AG04450 (cell line): ENCODE measurements at places on chromosomes 3 and 15. TPM values are rescaled to one million over a fixed set of nuclear protein-coding genes. Genes with fewer than 3 reads are reported as not detected.

GOLGA8G gene
- polyA plus RNA-seq = not detected in 2 replicates

GRCh38 chr3:129442947-129443346, 2.9 kb downstream of the IFT122 start:
- no peak for DNase-seq

DNA sequence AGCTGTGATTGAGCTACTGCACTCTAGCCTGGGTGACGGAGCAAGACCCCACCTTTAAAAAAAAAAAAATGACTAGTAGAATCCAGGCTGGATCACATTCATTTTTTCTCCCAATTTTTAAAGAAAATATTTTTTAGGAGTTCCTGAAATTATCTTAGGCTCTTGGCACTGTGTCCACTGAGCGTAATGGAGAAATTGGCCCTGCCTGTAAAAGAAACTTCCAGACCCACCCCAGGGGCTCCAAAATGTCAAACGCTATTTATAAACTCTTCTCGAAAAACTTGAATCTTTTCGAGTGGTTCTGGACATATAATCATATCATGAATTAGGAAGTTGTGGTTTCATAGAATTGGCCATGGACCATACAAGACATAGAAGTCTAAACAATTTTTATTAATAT, 300.2 kb upstream of the RGMA start:
- DNase-seq = no peak

GRCh38 chr3:144033240-144033589, 61.6 kb downstream of the DIPK2A start:
- DNase-seq = no peak

DNA sequence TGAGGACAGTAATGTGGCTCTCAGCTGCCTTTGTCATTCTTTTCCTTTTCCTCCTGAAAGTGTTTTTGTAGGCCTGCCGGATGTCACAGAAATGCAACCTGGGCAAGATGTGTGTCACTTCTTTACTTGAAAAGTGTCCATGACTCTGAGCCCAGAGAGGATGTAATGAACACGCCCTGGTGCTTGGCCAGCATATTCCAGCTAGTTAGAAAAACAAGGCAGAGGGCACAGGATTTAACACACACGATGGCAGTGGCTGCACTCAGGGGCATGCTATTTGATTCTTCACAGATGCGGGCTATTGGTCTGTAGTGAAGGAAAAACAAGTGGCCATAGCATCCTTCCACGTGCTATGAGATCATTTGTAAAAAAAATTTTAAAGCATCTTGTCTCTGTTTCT, 30.3 kb upstream of the PTX3 start:
- DNase-seq = no peak

- no peak for DNase-seq
Measured at GRCh38 chr3:193744822-193745684, 152.0 kb downstream of the OPA1 start.

CLDN18 gene
- not detected in 2 replicates for polyA plus RNA-seq

- DNase-seq = no peak
Measured at GRCh38 chr15:70323111-70323851, 225.6 kb upstream of the TLE3 start.

- no peak for DNase-seq
Measured at GRCh38 chr3:81554801-81555200, 206.6 kb downstream of the GBE1 start.

DNA sequence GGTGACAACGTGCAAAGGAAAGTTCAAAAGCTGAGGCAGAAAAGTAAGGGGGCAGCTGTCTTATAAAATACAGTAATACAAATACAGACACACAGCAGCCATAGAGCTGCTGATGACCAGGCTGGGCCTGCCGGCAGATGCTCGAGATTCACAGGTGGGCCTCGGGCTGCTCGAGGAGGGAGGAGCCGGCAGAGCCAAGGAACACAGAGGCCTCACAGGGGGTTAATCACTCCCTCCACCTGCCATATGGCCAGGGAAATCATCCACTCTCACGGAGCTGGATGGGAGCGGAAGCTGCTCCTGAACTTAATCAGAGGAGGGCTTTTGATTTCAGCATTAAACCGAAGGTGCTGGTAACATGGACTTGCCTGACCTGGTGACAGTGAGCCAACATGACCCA, 29.6 kb upstream of the MGLL start:
- DNase-seq = no peak

DNA sequence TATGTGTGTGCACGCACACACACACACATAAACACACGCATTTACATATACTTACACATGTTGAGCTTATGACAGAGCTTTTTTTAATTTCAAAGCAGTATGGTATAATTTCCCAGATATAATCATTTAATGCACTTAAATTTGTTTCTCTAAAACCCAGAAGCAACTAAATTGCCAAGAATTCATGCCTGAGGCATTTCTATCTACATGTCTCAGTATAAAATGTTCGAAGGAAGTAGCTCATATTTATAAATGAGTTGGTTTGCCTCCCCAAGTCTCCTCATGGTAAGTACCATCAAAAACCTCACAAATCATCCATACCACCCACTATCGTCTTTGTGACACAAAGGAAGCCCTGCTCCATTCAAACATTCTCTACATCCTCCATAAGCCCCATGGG, 130.6 kb downstream of the RPL22L1 start:
- no peak for DNase-seq

- DNase-seq = no peak
Measured at GRCh38 chr3:193773266-193774220, 180.5 kb downstream of the OPA1 start.

FANCD2OS gene
- not detected in 2 replicates for polyA plus RNA-seq

C3orf20 gene
- not detected in 2 replicates for polyA plus RNA-seq

DNA sequence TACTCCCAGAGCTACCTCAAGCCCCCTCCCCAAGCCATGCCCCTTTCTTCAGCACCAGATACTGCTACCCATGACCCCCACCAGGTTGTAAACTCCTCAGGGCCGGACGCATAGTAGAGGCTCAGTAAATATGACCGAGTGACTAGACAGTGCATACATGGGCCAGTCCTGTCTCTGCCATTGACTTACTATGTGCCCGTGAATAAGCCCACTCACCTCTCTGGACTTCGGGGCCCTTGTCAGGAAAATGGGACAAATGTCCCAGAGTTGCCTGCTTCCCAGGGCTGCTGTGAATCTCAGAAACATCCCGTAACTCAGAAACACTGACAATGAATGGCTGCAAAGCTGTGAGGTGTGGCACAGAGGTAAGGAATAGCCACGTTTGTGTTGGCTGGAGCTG, 48.2 kb upstream of the FGD5 start:
- no peak for DNase-seq

TLR9 gene
- polyA plus RNA-seq = 0.02 and 0.05 TPM in 2 replicates

ST3GAL6 gene
- 1.2 and 1.9 TPM in 2 replicates for polyA plus RNA-seq

DNA sequence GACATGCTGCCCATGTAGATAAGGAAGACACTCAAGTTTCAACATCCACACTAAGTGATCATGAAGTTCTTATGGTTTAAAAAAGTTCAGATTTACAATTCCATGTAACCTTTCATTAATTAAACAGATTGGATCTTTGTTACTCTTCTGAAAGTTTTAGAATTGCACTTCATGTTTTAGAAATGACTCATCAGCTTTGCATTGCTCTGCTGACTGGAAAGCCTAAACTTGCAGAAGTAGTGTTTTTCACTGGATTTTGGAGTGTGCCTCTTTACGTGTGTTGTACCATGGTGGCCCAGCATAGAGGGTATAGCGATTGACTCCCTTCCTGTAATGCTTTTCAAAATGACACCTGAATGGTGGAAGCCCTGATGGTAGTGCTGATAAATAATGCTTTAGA, 157.9 kb downstream of the BBX start:
- DNase-seq = no peak

DNA sequence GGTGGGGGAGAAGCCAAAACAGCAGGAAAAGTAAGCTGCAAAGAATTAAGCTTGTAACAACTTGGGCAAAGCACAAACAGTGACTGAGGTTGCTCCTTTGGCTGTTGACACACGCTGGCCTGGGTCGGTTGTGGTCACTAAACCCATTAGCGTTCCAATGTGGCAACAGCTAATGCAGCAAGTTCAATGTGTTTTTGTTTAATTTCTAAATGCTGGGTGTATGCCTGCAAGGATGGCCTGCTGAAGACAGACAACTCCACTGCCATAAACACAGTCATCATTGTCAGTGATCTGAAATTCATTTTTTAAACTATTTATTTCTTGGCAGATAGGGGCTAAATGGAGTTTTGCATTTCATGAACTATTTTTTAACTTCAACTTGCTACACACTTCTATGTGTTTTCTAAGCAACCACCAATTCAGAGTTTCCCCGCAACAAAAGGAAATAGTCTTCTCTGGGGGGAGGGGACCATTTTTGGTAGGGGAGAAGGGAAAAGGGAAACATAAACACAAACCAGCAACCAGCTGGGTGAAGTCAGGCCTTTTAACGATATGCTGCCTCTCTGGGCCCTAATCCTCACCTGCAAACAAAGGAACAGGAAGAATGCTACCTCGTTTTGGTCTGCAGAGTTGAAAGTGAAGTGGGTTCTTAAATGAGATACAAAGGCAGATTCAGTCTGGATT, 34.8 kb upstream of the WNT5A start:
- DNase-seq = no peak

- DNase-seq = no peak
Measured at GRCh38 chr15:60344461-60344860, 53.3 kb downstream of the ANXA2 start.

REC114 gene
- polyA plus RNA-seq = not detected in 2 replicates

ARL6 gene
- 3.5 and 5.0 TPM in 2 replicates for polyA plus RNA-seq

DNA sequence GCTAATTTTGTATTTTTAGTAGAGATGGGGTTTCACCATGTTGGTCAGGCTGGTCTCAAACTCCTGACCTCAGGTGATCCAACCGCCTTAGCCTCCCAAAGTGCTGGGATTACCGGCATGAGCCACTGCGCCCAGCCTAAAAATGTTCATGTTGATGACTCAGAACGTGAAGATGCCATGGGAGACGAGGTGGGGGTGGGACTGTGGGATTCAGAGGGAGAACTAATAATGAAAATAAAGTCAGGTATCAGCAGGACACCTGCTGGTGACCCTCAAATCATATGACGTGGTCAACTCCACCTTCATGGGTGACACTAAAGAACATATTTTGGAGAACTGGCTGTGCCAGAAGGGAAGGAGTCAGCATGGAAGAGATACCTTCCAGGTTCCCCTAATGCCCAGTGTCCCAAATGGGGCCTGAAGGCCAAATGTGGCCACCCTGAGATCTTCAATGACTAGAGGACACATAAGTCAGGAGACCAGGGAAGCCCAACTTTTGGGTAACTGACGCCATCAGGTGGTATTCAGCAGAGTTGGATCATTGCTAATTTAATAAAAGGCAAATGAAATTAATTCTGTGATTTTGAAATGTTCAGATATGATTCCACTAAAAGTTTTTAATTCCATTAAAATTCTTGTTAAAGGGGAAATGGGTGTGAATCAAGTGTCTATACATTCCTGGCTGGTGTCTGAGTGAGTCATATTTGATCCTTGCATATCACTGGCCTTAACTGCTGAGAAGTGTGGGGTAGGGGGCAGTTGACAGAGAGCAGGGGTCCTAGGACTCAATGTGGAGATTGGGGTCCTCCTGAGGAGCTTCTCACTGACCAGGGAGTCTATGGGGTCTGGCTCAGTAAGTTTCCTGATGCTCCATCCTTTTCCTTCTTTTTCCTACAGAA, 88.6 kb upstream of the GSK3B start:
- no peak for DNase-seq

SPG11 gene
- polyA plus RNA-seq = 39.6 and 48.4 TPM in 2 replicates

DNA sequence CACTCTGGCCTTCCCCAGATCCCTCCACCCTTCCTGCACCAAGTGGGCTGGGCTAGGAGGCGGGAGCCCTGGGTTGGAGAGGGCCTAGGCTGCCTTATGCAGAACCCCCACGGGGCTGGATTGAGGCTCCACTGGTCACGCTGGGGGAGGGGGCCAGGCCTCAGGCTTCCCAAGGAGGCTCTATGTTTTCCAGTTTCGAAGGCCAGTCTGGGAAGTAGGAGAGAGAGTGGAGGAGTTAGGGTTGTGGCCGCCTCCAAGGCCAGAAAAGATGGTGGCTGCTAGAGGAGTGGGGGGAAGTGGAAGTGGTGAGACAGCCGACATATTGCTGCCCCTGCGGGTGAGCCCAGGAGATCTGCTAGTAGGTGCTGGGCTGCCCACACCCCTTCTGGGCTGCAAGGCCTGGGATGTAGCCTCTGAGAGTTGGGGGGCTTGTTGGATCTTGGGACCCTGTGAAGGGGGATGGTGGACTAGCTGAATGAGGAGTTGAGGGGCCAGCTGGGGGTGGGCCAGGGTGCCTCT, 1.2 kb downstream of the GNAI2 start:
- DNase-seq = no peak

DNA sequence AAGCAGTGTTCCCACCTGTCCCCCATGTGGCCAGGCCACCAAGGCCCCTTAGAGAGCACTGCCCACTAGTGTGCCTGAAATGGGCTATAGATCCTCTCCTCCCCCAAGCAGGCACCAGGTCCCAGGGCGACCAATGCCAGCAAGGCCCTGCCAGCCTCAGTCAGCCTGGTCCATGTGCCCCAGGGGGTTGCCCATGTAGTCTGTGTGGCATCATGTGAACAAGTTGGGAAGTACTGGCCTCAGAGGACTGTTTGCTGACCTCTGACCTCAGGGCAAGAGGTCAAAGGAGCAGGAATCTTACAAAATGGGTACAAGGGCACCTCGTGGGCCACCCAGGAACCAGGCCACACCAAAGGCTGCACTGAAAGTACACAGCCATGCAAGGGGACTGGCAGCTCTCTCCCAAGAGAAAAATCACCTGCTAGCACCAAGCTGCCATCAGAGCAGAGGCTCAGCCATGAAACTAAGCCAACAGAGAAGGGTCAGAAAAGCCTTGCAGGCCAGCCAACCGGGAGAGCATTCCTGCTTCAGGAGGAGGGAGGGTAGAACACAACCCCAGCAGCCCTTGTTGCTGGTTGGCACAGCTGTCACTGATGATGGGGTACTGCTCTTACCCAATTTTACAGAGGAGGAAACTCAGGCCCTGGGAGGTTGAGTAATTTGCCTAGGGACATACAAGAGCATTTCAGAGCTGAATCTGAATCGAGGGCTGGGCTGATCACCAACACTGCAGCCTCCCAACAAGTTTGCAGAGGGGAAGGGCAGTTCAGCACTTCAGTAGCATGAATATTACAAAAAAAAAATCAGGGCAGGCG, 5.2 kb upstream of the FURIN start:
- DNase-seq = no peak
